ENCODE measurements at places on chromosomes 7 and 10. TPM values are rescaled to one million over a fixed set of nuclear protein-coding genes. Genes with fewer than 3 reads are reported as not detected.

The MALRD1 gene
- not detected for total RNA-seq

GRCh38 chr10:62669341-62669740, 135.2 kb upstream of the ADO start:
- DNase-seq = no peak

GRCh38 chr10:132332433-132332754, 401 bp downstream of the LRRC27 start:
- no peak for DNase-seq

DNA sequence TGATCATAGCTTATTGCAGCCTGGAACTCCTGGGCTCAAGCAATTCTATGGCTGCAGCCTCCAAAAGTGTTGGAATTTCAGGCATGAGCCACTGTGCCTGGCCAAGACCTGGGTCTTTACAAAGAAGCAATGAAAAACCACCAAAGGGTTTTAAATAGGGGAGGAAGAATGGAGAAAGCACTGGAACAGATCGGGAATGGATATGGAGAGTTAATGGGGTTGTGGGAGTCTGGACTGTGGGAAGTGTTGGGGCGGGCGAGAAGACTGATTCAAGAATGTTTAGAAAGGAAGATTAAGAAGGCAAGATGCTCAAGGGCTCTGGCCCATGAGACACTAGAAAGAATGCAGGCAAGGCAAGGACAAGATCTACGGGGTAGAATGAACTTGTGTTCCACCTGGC, 98.5 kb downstream of the CARD11 start:
- no peak for DNase-seq

GRCh38 chr10:90917968-90918318, 2.9 kb downstream of the ANKRD1 start:
- DNase-seq = no peak

The ASCC1 gene
- total RNA-seq = 17.5 TPM

The CASD1 gene
- total RNA-seq = 29.3 TPM

The UNCX gene
- not detected for total RNA-seq

- no peak for DNase-seq
Measured at GRCh38 chr7:90409667-90410066, 6.4 kb downstream of the CLDN12 start.

Measured in CD4-positive, alpha-beta memory T cell (primary cell).